Left ventricle myocardium inferior (tissue), 1 donor: ENCODE measurements at places on chromosomes 3 and 15. TPM values are rescaled to one million over a fixed set of nuclear protein-coding genes. Genes with fewer than 3 reads are reported as not detected.

The MYO5C gene
- 2.9 TPM for total RNA-seq

The FEZF2 gene
- not detected for total RNA-seq

The DISP2 gene
- 3.0 TPM for total RNA-seq

The DNAH1 gene
- 2.2 TPM for total RNA-seq

The CPN2 gene
- 2.4 TPM for total RNA-seq

The FGF12 gene
- 325 TPM for total RNA-seq

The SLC6A6 gene
- total RNA-seq = 35.4 TPM

The NDUFB4 gene
- 556 TPM for total RNA-seq

- no peak for DNase-seq
Observed at GRCh38 chr3:195263193-195263924, 7.6 kb downstream of the XXYLT1 start.

- no peak for DNase-seq
Observed at GRCh38 chr3:59734061-59734460, 684.2 kb upstream of the CFAP20DC start.

DNA sequence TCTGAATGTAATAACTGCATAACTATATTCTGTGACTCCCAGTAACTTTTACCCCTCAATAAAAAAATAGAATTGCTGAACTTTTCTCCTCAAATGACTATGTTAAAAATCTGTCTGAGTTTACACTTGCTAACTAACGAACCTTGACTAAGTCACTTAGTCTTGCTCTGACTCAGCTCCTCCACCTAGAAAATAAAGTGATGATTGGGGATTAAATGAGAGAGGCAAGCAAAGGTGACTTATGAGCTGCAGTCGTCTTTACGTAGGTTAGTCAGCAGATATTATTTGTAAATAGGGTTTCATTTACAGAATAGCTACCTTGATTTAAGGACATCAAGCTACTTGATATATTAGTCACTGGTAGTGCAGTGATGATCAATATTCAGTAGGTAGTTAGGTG lies 476.9 kb downstream of the MECOM start:
- no peak for DNase-seq

GRCh38 chr3:194042927-194043326 lies 93.0 kb upstream of the HES1 start:
- DNase-seq = no peak

GRCh38 chr15:52137432-52138357 lies 25.1 kb upstream of the BCL2L10 start:
- no peak for DNase-seq

DNA sequence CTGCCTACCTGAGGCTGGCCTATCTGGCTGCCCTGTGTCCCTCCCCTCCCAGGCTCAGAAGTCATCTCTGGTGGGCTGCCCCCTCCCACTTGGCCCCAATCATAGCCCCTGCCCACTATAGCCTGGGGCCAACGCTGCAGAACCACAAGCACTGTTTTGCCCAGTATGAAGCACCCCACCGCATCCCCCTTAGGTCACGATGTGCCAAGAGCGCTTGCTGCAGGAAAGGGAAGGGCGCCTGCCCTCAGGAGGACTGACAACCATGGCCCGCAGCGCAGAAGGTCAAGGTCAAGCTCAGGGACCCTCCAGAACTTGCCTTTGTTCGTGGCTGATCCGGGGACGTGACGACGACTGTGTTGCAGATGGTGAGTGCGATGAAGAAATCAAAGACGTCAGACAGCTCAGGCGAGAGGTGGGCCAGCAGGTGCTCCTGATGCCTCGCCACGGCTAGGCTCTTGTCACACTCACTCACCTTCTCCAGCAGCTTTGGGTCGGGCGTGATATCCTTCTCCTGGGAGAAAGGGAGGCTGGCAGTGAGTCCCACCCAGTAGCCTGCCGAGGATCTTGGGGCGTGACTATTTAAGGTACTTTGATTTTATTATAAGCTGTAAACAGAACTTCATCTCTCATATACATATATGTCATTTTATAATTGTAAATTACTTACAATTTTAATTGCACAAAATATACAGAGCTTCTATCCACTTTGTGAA lies 146.6 kb downstream of the ATP10A start:
- DNase-seq = no peak

- no peak for DNase-seq
Observed at GRCh38 chr3:39190281-39191025, 1.9 kb downstream of the XIRP1 start.

DNA sequence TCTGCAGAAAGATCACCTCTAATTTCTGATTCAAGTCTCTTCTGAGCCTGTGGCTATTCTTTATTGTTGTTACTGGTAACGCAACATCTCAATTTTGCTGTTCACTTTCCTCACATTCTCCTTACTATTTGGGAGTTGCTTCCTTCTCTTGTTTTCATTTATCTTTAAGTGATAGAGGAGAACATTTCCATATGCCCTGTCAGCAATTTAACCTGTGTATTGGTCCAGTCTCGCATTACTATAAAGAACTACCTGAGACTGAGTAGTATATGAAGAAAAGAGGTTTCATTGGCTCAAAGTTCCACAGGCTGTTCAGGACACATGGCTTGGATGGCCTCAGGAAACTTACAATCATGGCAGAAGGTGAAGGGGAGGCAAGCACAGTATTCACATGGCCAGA lies 1025.1 kb downstream of the OTOL1 start:
- no peak for DNase-seq
